ENCODE measurements at places on chromosomes 1 and 21. TPM values are rescaled to one million over a fixed set of nuclear protein-coding genes. Genes with fewer than 3 reads are reported as not detected.

- H3K4me3 ChIP-seq: no peak overlapping the region
- H3K27ac ChIP-seq: no peak overlapping the region
- peaks cover 4% of the 10 kb centered on the region for H3K4me1 ChIP-seq
- H3K27me3 ChIP-seq: no peaks in the 10 kb centered on the region
- peaks cover 3% of the 10 kb centered on the region for H3K36me3 ChIP-seq
These were observed 33.4 kb downstream of the B3GALNT2 start for GRCh38 chr1:235470741-235471439.

- peaks cover 6% of the 10 kb centered on the region for H3K27me3 ChIP-seq
- H3K4me1 ChIP-seq: peaks cover 25% of the 10 kb centered on the region
- no peak overlapping the region for H3K4me3 ChIP-seq
- H3K27ac ChIP-seq: no peak overlapping the region
- no peak for DNase-seq
These were observed 3.2 kb upstream of the CRYBG2 start for GRCh38 chr1:26357121-26357602.

- H3K4me1 ChIP-seq: no peaks in the 10 kb centered on the region
- peaks cover 3% of the 10 kb centered on the region for H3K27me3 ChIP-seq
- DNase-seq: no peak
- H3K4me3 ChIP-seq: no peak overlapping the region
- no peaks in the 10 kb centered on the region for H3K36me3 ChIP-seq
These were observed 40.6 kb downstream of the AKNAD1 start for GRCh38 chr1:108816049-108816893.

GRCh38 chr1:31834501-31834900 lies 18.7 kb upstream of the SPOCD1 start:
- peak; percentile 54 for DNase-seq
- H3K4me3 ChIP-seq: no peak overlapping the region

DNA sequence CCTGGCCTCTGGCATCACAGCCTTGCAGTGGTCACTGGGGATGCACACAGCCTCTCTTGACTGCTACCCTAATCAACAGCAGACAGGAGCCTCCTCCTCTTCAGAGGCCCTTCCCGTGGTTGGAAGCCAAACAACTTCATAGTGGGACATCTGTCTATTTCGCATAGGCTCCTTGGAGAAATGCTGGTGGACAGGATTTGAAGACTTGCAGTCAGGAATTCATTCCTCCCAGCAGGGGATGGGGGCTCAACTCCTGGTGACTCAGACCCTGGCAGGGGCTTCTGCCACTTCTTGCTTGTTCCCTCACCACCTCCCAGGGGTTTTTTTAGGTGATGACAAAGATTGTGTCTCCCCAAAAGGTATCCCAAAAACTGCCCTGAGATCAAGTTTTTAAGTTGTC lies 191.7 kb upstream of the CAMK1G start:
- H3K27me3 ChIP-seq: peaks cover 14% of the 10 kb centered on the region
- no peak overlapping the region for H3K4me3 ChIP-seq
- H3K4me1 ChIP-seq: no peaks in the 10 kb centered on the region
- no peaks in the 10 kb centered on the region for H3K36me3 ChIP-seq
- H3K27ac ChIP-seq: no peak overlapping the region
- DNase-seq: no peak

DNA sequence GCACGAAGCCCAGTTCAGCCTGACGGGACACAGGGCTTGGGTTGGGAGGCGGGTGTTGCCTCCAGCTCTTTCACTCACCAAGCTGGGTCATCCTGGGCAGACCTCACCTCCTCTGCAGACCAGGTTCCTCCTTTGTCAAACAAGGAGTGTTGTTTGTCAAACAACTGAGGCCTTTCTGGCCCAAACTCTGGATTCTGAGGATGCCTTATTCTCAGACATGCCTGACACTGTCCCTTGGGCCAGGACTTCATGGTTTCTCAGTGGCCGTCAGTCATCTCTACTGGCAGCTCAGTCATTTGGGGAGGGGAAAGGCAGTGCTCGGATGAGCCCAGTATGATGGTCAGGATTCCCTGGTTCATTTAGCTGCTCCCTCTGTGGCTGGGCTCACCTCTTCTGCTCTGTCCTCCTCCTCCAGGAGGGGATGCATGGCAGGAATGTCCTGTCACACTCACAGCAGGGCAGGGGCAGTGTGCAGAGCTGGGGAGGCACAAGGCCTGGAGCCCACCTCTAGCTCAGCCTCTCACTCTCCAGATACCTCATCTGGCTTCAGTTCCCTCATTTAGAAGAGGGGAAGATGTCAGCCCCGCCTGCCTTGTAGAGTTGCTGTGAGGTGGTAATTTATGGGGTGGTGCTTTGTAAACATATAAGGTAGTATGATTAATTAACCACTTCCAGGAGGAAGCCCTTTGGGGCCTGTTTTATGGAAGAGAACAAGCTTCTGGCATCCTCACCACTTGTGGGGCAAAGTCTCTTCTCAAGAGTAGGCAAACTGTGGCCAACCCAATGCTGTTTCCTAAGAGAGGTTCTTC lies 20.6 kb downstream of the SLC2A1 start:
- no peak for DNase-seq
- H3K4me1 ChIP-seq: peaks cover 95% of the 10 kb centered on the region
- H3K4me3 ChIP-seq: no peak overlapping the region
- H3K27ac ChIP-seq: peak overlapping the region; percentile 75
- no peaks in the 10 kb centered on the region for H3K27me3 ChIP-seq

DNA sequence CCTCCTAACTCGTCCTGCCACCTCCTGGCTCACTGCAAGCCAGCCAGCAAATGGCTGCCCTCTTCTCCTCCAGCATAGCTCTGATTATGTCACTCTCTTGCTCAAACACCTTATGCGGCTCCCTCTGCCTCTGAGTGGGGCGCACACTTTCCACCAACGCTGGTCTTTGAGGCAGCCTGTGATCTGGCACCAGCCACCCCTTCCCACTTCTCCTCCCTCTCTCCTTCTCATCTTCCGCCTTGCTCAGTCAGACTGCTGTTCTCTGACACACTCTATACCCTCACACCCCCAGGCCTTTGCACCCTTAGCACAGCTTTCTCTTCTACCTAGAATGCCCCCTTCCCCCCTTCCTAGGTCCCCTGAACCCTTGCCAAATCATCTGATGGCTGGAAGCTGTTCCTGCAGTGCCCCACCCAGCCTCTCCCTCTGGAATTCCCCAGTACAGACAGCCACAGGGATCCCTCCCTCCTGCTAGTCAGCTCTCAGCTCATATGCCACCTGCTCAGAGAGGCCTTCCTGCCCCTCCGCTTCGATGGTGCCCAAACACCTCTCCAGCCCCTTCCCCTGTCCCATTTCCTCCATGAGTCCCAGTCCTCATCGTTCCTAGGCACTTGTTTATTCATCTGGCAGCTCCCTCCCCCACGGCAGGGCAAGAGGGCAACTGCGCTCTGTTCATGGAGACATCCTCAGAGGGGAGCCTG lies 21.7 kb upstream of the PEF1 start:
- no peaks in the 10 kb centered on the region for H3K36me3 ChIP-seq
- H3K27me3 ChIP-seq: peaks cover 12% of the 10 kb centered on the region
- H3K4me1 ChIP-seq: peaks cover 10% of the 10 kb centered on the region
- DNase-seq: no peak

- no peaks in the 10 kb centered on the region for H3K36me3 ChIP-seq
- peaks cover 2% of the 10 kb centered on the region for H3K27me3 ChIP-seq
- no peak overlapping the region for H3K4me3 ChIP-seq
- no peaks in the 10 kb centered on the region for H3K4me1 ChIP-seq
These were observed 14.1 kb upstream of the CTH start for GRCh38 chr1:70397013-70397412.

DNA sequence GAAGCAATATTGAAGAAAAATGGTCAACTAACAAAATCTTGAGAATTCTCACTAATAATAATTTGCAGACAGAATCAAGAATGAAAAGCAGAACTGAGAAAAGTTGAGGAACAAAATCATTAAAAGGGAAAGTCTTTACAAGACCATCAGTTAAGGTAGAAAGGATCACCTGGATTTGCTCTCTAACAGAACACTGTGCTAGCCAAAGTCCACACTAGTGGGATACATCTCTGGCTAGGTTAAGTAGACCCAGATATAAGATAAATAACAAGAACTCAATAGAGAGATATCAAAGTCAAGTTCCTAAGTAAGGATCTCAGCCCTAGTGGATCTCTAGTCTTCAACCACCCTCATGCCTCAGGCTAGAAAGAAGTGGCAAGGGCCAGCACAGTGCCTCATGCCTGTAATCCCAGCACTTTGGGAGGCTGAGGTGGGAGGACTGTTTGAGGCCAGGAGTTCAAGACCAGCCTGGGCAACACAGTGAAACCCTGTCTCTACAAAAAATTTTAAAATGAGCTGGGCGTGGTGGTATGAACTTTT lies 19.6 kb downstream of the IPP start:
- H3K27ac ChIP-seq: no peak overlapping the region
- peaks cover 6% of the 10 kb centered on the region for H3K36me3 ChIP-seq
- DNase-seq: no peak
- H3K27me3 ChIP-seq: no peaks in the 10 kb centered on the region

The NTRK1 gene
- total RNA-seq: not detected

The LEPR gene
- 2.5 TPM for total RNA-seq

The ACKR1 gene
- total RNA-seq: not detected
